ENCODE measurements at places on chromosomes 13 and 19. TPM values are rescaled to one million over a fixed set of nuclear protein-coding genes. Genes with fewer than 3 reads are reported as not detected.

GRCh38 chr13:39506559-39507390 lies 96.2 kb downstream of the LHFPL6 start:
- no peak for DNase-seq

DNA sequence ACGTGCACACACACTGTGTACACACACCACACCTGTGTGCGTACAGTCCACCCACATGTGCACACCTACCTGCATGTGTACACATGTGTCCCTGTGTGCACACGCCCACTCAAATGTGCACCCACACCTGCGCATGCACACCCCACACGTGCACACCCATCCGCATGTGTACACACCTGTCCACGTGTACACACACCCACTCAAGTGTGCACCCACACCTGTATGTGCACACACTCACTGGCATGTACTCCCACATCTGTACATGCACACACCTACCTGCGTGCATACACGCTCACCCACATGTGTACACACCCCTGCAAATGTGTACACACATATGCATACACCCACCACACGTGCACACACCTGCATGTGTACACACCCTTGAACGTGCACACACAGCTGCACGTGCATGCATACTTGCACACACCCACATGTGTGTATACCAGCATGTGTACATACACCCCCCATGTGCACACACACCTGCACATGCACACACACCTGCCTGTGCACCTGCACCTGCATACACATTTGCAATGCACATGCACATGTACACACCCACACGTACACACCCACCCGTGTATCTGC lies 10.6 kb downstream of the PKN1 start:
- DNase-seq = no peak

- no peak for DNase-seq
These were observed 103.9 kb upstream of the SOX21 start for GRCh38 chr13:94816256-94816655.

GRCh38 chr19:47143322-47144073 lies 12.9 kb downstream of the SAE1 start:
- DNase-seq = no peak

- peak; percentile 61 for DNase-seq
These were observed 13.5 kb upstream of the TPM4 start for GRCh38 chr19:16062789-16063188.

DNA sequence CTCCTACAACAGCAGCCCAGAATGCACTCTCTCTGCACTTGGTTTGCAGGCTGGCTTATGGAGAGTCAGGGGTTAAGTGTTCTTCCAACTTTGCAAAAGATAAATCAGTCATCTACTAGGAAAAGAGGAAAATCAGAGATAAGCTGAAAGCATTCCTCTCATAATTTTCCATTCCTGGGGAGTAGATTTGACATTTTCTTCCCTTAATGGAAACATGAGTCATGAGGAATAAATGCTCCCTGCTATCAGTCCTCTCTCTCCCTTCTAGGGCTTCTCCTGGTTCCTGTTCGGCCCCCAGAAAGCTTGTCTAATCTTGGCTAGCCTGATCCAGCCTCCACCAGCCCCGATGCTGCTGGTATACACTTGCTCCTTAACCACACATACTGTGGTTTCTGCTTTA lies 28.4 kb upstream of the ENOX1 start:
- DNase-seq = no peak

DNA sequence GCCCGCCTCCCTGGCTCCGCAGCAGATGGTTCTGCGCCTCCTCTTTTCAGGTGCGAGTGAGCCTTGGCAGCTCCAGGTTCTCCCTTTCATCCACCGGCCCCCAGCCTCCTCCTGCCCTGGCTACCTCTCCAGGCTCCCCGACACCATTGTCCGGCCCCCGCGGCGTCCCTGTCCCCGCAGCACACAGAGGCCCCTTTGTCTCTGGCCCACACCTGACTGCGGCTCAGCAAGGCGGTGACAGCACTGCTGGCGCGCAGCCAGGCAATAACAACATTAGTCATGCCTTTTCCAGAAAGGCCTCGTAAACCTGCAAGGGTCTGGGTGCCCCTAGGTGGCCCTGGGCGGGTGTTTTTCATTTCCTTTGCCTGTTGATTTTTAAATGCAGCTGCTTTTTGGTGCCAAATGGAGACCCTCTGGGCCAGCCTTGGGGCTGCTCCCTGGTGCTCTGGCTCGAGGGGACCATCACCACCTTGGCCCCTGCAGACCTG lies 73.2 kb upstream of the MEDAG start:
- DNase-seq = no peak

- DNase-seq = no peak
These were observed 2.8 kb downstream of the PRMT1 start for GRCh38 chr19:49679771-49680413.

Gene SIGLEC12
- 0.31 TPM for polyA plus RNA-seq

Gene NALCN
- polyA plus RNA-seq = not detected

Gene PSG1
- polyA plus RNA-seq = not detected

Gene PSG7
- not detected for polyA plus RNA-seq

Gene CCNE1
- polyA plus RNA-seq = 2.6 TPM

Gene INSL3
- 3.0 TPM for polyA plus RNA-seq

Gene TSKS
- 1.2 TPM for polyA plus RNA-seq
